ENCODE measurements at places on chromosomes 1 and 21.

DNA sequence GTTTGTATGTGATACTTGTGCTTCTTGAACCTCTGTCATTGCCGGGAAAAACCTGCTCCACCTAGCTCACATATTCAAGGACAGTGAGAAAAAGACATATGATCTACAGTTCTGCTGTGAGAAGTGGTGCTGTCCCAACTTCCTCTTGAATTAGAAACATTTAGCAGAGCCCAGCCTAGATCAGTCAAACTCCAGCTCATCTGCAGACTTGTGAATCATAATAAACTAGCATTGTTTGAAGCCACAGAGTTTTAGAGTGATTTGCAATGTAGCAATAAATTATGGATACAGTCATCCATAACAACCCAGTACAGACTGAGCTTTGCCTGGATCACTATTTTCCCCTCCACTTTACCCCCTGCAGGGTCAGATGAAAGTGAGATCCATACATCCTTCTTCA, 497.8 kb downstream of the PLA2G4A start:
- no peak for DNase-seq

DNA sequence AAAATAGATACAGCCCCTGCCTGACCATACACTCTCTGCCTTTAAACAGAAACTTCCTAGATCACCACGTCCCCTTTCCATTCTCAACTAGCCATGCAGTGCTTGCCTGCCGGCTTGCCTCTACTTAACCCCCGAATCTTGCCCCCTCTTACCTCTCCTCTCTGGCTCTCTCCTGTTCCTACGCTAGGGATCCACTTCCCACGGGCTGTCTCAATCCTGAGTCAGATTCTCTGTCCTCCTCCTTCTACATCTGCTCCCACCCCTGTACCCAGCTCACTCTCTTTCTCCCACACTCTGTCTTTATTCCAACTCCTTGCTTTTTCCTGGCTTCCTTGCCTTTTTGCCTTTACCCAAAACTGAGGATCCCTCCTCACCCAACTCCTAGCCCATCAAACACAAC, 29.3 kb downstream of the ATF3 start:
- no peak for DNase-seq

GRCh38 chr1:200873671-200874397, 1.1 kb downstream of the GPR25 start:
- DNase-seq = no peak

DNA sequence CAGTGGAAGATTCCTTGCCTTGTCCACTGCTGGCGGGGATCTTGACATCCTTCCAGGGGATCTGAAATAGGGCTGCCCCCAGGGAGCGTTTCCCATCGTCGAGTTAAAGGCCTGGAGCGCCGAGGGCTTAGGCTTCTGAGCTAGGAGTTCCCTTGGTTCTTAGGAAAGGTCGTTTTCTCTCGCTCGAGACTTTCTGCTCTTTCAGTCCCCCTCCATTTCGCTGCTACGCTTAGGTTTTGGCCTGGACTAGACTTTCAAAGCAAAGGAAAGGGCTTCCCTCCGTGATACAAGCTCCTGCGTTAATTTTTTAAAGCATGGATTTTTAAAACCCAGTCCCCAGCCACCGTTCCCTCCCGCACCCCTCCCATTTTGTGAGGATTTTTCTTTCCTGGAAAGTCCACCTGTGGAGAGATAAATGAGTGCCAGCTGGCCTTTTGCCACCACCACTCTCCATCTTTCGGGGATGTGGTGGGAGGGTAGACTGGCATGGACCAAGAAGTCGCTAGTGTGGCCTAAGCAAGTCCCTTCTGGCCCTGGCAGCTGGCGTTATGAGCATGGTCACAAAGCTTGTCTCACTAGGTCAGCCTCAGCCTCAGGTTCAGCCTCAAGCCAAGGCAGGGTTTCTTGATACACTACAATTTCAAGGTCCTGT, 9.2 kb downstream of the NR5A2 start:
- no peak for DNase-seq

GRCh38 chr21:17786851-17787181, 32.3 kb downstream of the C21orf91 start:
- no peak for DNase-seq

- DNase-seq = no peak
These were observed 123.1 kb downstream of the HHIPL2 start for GRCh38 chr1:222424826-222425225.

GRCh38 chr1:30798389-30799232, 41.0 kb upstream of the LAPTM5 start:
- DNase-seq = no peak

- DNase-seq = no peak
These were observed 52.2 kb upstream of the ZC3H11B start for GRCh38 chr1:219665089-219665488.

- DNase-seq = no peak
These were observed 547.8 kb downstream of the NPHP4 start for GRCh38 chr1:5444396-5444795.

GRCh38 chr21:38930066-38930465, 124.3 kb downstream of the ETS2 start:
- no peak for DNase-seq

DNA sequence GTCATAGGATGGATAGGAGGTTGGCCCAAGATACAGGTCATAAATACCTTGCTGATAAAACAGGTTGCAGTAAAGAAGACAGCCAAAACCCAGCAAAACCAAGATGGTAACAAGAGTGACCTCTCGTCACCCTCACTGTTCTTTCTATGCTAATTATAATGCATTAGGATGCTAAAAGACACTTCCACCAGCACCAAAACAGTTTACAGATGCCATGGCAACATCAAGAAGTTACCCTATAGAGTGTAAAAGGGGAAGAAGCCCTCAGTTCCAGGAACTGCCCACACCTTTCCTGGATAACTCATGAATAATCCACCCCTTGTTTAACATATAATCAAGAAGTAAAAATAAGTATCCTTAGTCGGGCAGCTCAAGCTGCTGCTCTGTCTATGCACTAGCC, 671.9 kb downstream of the PTPRC start:
- no peak for DNase-seq

DNA sequence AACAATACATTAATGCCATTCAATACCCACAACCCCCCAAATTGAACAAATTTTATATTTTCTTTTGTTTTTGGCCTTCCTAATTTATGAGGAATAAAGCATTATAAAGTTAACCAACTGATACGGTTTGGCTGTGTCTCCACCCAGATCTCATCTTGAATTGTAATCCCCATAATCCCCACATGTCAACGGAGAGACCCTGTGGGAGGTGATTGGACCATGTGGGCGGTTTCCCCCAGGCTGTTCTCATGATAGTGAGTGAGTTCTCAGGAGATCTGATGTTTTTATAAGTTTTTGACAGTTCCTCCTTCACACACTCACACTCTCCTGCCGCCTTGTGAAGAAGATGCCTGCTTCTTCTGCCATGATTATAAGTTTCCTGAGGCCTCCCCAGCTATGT, 6.4 kb upstream of the MCOLN3 start:
- DNase-seq = no peak

DNA sequence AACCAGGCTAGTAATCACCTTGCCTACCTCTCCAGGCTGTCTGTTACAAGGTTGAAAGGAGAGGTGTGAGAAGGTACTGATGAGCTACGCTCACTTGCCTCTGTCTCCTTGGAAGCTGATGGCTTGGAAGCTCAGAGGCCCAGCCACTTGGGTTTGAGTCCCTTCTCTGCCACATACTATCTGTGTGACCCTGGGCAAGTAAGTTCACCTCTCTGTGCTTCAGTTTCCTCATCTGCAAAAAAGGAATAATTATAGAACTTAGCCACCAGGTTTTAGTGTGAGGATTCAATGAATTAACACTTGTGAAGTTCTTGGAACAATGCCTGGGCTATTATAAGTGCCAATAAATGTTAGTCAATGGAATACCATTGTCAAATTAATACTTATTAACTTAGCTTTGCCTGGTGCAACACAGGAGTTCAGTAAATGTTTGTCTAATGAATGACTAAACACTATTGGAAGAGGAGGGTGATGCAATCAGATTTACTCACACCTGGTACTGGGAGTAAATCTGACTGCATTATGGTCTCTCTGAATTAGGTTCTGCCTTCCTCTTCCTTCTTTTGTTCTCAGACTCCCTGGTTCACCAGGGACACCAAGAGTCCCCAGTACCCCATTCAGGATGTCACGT, 55.5 kb downstream of the TRABD2B start:
- DNase-seq = no peak

Measured in stimulated activated CD4-positive, alpha-beta T cell treated with anti-CD3 and anti-CD28 coated beads, Interleukin-1b, Interleukin-23, amount 100 ng/mL, for 24 hours (primary cell).